Smooth muscle cell of the umbilical artery (primary cell): ENCODE measurements at places on chromosomes 5 and 9. TPM values are rescaled to one million over a fixed set of nuclear protein-coding genes. Genes with fewer than 3 reads are reported as not detected.

Gene CD72
- 0.32 and 1.2 TPM in 2 replicates for total RNA-seq

Gene IFNA21
- not detected in 2 replicates for total RNA-seq

Gene CMBL
- 18.7 and 21.1 TPM in 2 replicates for total RNA-seq

Gene GALNT12
- 72.3 and 104 TPM in 2 replicates for total RNA-seq

Gene BNC2
- total RNA-seq = 20.6 and 30.3 TPM in 2 replicates

Gene MUSK
- under 0.01 TPM in 1 of 2 replicates, not detected in the other for total RNA-seq

Gene TXNDC8
- total RNA-seq = not detected in 2 replicates

Gene FSD1L
- 6.8 and 8.7 TPM in 2 replicates for total RNA-seq

Gene FGF10
- under 0.01 TPM in 1 of 2 replicates, not detected in the other for total RNA-seq
